ENCODE measurements at places on chromosomes 7 and 10. TPM values are rescaled to one million over a fixed set of nuclear protein-coding genes. Genes with fewer than 3 reads are reported as not detected.

- DNase-seq, result peak; percentile 96
Observed at GRCh38 chr10:89481662-89482061, 53.7 kb downstream of the SLC16A12 start.

DNA sequence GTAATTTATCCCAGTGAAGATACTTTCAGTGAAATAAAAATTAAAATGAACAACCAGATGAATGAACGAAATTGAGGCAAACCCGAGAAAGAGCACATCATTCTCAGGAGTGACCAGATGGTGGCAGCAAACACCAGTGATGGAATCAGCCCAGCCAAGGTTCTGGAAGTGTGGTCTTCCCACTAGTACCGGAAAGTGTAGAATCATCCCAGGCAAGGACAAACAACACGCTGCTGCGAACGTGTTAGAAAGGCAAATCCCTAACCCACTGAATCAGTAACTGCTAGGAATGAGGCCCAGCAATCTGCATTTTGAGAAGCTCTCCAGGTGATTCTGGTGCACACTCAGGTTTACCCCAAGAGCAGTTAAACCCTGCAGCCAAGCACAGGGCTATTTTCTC, 15.5 kb upstream of the SLC18A3 start:
- peak; percentile 51 for DNase-seq

DNA sequence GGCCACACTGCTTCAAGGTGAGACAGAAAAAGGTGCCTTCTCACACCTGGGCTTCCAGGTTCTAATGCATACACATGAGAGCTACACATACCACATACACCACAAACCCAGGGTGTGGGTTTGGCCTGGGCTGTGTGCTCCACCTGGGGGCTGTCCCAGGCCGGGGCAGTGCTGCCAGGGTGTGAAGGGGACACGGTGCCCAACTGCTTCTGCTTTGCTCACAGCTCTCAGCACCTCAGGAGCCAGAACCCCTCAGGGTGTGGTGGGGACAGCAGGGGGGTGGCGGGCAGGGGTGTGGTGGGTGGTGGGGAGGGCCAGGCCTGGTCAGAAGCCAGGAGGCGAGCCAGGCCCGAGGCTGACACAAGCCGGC, 51.1 kb downstream of the TMEM209 start:
- no peak for DNase-seq

DNA sequence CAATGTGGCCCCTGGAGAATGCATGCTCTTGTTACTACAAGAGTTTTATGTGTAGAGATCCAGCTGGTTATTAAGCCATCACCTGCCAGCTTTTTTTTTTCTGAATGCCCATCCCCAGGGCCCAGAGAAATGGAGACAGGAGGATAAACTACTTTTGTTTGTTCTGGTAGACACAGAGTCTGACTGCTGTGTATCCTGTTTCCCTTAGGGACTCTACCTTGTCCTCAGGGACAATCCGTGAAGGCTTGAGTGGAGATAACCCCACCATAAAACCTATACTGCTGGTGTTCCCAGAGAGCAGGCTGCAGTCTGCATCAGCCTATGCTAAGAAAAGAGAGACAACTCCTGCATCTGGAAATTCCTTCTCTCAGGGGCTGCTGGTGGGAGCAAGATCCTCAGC, at the start of gene OR2A5:
OR2A5 (plus strand) TSS at position 301 of the 400 bp plus-strand sequence. CDS start 1,454 bp downstream, outside the sequence.
- DNase-seq, result no peak

The SLC39A12 gene
- not detected for total RNA-seq

- DNase-seq, result no peak
Observed at GRCh38 chr7:129786825-129787563, 165.8 kb downstream of the UBE2H start.

GRCh38 chr10:24463611-24464426, 254.9 kb downstream of the KIAA1217 start:
- no peak for DNase-seq

The GDF2 gene
- total RNA-seq, result not detected

DNA sequence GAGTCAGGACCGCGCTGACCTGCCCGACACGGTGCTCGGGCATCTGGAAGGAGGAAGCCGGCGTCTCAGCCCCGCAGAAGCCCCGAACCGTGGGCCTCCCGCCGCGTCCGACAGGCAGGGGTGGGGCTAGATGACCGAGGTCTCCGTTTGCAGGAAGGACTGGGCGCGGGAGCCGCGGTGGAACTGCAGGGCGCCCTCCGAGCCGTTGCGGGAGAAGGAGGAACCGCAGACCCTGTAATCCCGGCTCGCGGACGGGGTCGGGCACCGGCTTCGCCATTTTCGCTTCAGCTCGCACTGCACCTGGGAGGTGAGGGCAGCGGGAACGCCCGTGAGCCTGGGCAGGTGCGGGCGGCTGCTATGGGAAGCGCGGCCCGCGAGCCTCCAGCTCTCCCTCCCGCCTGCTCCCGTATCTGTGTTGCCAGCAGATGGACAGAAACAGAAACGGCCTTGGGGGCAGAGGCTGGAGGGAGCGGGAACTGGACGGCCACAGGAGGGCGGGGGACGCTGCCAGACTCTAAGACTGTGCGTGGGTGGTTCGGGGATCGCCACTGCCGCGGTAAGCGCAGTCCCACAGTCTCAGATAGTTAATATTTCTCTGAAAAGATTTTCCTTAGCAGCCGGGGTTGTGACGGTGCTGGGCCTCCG, 114.1 kb downstream of the VIPR2 start:
- DNase-seq, result no peak

The NRG3 gene
- total RNA-seq, result not detected

The OR2A12 gene
- not detected for total RNA-seq

The SPDYE1 gene
- not detected for total RNA-seq

The VGF gene
- total RNA-seq, result 0.45 TPM

GRCh38 chr7:143015084-143015483, 11.8 kb downstream of the OR9A2 start:
- DNase-seq, result peak; percentile 40

DNA sequence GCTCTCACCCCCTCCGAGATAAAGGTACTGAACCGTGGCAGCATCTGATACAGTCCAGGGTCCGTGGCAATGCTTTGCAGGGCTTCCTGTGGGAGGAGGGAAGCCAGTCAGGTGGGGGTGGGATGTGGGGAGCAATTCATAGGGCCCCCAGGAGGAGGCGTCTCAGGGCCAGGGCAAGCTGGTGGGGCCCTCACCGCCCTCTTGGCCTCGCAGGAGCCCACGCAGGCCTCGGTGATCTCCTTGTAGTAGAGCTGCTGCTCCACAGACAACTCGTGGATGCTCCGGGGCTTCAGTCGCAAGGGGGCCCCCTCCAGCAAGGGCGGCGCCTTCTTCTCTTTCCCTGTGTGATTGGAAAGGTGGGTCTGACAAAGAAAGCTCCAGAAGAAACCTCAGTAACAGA, 7.2 kb downstream of the TAF6 start:
- DNase-seq, result no peak

The PKD2L1 gene
- not detected for total RNA-seq

The HGF gene
- 13.0 TPM for total RNA-seq

DNA sequence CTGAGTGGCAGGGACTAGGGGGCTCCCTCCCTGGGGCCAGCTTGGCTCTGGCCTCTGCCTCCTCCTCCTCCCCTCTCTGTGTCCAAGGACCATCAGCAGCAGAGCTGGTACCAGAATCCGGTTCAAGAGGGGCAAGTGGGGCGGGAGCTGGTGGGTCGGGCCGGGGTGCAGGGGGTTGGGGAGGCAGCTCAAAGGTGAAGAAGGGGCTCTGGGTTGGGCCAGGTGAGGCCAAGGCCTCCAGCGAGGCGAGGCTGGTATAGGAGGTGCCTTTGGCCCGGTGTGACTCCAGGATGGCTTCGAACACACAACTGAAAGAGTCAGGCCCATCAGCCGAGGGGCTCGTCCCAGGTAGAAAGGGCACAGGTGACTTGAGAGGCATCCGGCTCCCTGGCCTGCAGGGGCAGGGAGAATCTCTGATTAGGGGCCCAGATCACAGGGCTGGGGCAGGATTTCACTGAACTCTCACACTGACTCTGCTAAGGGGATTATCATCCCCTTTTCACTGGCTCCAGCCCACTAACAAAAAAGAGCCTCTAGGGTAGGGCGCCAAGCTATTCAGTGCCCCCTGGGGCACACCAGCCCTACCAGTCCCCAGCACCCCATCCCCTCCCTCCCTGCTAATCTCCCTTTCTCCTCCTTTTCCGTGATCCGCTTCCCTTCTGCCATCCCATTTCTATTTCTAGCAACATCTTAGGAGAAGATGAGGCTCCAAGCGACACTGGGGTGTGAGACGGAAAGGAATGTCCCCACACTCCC, 4.6 kb downstream of the PSD start:
- DNase-seq, result no peak

DNA sequence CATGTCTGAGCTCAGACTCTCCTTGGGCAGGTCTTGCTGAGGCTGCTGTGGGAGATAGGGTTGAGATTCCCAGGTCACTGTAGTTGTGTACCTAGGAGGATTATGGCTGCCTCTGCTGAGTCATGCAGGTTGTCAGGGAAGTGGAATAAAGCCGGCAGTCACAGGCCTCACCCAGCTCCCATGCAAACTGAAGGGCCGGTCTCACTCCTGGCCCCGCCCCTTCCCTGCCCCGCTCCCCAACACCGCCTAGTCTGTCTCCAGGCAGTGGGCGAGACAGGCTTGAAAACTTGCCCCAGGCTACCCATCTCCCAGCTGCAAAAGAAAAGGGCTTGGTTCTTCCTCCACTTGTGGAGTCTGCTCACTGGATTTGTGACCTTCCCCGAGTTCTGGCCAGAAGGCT, 41.6 kb upstream of the SDHAF3 start:
- DNase-seq, result no peak

DNA sequence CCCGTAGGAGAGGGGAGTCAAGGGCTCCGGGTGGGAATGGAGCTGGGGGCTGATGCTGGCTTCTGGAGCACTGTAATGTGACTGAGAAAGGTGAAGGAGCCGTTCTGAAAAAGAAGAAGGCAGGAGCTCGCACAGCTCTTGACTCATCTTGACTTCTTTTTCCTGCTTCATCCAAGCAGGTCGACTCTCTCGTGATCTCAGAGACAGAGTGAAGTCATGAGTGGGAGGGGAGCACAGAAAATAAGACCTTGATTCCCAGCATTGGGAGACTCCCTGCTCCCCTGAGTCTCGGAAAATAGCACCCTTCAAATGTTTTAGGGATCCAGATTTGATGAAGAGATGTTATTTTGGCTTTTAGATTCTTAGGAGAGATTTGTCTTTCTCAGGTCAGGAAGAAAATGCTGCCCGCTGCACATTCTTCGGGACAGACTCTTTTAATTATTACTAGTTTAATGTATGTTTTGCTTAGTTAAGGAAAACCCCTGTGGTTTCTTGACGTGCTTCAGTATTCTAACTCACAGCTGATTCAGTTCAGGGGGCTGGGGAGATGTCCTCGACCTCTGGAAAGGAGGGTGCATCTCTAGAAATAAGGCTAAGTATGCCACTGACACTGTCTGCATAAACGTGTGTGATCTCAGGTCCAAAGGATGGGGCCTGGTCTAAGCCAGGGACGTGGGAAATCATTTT, 34.1 kb downstream of the EGFR start:
- no peak for DNase-seq

DNA sequence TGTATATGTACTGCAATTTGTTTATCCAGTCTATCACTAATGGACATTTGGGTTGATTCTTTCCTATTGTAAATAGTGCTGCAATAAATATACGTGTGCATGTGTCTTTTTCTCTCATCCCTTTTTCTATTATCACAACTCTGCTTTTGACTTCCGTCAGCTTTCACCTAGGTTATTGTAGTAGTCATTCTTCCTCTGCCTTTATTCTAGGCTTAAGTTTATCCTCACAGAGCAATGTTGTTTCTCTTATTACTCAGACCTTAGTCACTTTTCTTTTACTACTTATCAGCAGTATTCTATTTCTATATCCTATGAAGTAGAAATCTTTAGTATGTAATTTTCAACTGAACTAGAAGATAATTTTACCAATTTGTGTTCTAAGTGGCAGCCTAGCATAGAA, 175.3 kb upstream of the SEMA3E start:
- peak; percentile 7 for DNase-seq

DNA sequence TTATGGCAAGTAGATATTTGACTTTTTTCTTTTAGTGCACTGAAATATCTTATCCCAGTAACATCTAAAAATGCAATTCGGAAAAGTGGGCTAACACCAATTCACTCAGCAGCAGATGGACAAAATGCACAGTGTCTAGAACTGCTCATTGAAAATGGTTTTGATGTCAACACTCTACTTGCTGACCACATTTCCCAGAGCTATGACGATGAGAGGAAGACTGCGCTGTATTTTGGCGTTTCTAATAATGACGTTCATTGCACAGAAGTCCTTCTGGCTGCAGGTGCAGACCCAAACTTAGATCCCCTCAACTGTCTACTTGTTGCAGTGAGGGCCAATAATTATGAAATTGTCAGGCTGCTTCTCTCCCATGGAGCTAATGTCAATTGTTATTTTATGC, 26.8 kb upstream of the LMOD2 start:
- no peak for DNase-seq

The SEMA3E gene
- 0.98 TPM for total RNA-seq

DNA sequence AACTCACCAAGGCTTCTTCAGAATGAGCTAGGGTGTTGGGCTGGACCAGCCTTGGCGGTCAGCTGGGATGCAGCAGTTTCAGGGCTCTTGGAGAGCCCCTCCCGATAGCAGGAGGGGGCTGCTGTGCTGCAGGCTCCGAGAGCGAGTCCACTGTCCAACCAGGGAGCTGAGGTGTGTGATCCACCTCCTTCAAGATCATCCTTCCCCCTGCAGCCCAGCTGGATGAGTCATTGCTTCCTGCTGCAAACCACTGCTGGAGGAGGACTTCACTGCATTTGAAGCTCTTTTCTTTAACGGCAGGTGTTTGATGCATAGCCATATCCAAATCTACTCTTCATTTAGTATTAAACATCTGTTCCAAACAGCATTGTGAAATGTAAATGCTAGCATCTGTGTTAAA, 54.2 kb upstream of the EBF3 start:
- DNase-seq, result peak; percentile 54

The TIAL1 gene
- 43.9 TPM for total RNA-seq

DNA sequence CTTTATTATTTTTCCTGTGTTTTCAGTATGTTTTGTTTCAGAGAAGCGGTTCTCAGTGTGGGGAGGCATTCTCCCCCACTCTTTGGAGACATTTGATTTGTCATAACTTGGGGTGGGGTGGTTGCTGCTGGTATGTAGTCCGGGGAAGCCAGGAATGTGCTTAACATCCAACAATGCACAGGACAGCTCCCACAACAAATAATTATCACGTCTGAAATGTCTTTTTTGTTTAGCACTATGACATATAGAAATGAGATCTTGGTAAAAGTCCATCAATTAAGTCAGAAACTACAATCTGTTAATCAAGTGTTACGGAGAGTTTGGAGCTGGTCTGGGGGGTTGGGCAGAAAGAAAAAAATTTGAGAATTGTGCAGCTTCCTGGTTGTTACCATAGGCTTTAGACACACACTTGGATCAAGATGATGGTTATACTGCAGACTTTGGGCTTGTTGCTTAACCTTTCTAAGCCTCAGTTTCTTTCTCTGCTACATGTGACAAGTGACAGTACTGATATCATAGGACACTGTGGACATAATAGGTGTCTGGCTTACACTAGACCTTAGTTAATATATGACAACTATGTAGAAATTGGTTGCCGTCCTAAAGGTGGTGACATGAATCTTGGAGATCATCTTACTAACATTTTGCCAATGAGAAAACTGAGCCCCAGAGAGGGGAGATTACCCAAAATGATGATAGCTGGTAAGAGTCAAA, 113.7 kb downstream of the LRMDA start:
- no peak for DNase-seq
